AG20443 (cell line): ENCODE measurements at places on chromosomes 5 and 9.

DNA sequence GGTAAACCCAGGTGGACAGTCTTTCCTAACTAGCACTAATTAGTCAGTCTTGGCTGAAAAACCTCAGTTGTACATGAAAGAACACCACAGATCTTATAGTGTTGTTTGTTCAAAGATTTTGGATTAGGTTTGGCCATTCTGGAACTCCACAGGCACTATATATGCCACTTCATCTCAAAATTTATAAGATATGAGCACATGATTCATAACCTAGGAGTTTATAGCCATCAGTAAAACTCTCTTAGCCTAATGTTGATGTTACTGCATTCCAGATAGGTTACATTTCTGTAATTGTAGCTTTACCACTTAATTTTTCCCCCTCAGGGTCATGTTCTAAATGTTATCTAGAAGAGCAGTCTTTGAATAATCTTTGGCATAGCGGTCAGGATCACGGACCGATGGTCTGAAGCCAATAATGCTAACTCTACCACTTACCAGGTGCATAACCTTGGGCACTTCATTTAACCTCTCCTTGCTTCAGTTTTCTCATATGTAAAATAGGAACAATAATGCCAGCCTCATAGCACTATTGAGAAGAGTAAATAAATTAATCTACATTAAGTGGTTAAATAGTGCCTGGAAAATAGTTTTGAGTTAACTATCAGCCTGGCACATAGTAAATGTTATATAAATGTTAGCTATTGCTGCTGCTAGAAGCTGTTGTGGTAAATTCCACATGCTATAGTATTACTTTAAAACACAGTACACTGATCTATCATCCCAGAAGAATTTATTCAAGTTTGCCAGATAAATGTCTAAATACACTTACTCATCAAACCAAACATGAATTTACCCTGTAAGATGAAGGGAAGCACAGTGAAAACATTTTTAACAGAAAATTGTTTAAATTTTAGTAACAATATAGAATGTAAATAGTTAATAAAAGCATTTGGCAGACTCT is 743.9 kb downstream of the NR2F1-AS1 start:
- peak; percentile 13 for DNase-seq

DNA sequence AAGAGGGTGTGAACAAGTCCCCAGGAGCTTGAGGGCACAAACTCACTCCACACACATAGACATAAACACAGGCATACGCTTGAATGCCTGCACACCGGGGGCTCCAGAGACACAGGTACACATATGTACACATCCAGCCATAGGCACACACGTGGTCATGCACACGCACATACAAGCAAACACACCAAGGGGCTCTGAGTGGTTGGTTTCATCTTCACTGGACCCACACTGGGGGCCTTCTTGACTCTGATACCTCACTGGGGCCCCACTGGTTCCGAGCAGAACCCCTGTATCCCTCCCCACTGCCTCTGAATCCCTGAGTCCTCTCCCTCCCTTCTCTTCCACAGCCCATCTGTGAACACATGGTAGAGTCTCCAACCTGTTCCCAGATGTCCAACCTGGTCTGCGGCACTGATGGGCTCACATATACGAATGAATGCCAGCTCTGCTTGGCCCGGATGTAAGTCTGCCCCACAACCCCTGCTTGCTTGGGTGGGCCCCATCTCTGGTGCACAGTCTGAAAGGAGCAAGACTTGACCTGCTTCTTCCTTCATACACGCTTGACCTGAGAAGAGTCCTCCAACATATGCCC is 6.4 kb downstream of the SPINK4 start:
- no peak for DNase-seq

- peak; percentile 37 for DNase-seq
These were observed 16.2 kb downstream of the SIL1 start for GRCh38 chr5:139181835-139182452.

GRCh38 chr5:149285153-149285552 is 13.5 kb downstream of the AFAP1L1 start:
- DNase-seq = no peak

- no peak for DNase-seq
These were observed 14.6 kb upstream of the COL15A1 start for GRCh38 chr9:98929071-98929470.

GRCh38 chr5:142012792-142013388 is at the start of gene GNPDA1:
Gene GNPDA1, minus strand, starts transcription at chr5:142013027. Its CDS starts 992 bp downstream, at chr5:142012035.
- DNase-seq = peak; percentile 98

GRCh38 chr5:72503888-72504491 is 3.2 kb downstream of the ZNF366 start:
- DNase-seq = peak; percentile 52

DNA sequence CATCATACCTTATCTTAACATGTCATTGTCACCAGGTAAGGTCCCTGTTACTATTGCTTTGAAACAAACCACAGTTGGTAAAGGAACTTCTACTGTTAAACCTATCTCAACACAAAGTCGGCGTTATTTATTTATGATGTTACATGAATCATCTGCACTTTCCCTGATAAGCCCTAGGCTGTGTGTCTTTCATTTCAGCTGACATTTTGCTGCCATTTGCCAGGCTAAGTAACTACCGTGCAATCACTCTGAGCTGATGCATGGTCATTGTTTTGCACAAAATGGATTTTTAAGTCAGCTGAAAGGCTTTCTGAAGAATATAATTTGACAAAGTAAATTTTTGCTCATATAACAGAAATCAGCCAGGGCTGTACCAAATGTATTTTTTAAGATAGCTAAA is 546.5 kb downstream of the ZNF608 start:
- DNase-seq = no peak

DNA sequence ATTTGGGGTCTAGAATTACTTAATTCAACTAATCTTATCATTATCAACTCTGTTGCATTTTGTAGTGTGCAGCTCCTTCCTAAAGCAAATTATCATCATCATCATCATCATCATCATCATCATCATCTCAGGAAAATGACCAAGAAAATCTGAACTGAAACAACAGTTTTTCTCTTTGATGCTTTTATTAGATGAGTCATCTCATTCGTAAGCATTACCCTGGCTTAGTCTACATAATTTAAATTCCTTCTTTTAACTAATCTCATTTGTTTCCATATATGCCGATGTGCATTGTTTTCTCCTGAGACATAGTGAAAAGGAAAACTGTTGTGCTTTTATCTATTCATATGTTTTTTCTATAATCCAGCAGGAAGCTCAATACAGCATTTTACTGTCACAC is 173.0 kb upstream of the PDE4D start:
- no peak for DNase-seq
